AG20443 (cell line): ENCODE measurements at places on chromosomes 6 and 20.
A peak's percentile ranks its signal among the peaks of the same experiment; 100 is the strongest.

GRCh38 chr6:168871642-168872315, 381.9 kb downstream of the THBS2 start:
- DNase-seq, result no peak

DNA sequence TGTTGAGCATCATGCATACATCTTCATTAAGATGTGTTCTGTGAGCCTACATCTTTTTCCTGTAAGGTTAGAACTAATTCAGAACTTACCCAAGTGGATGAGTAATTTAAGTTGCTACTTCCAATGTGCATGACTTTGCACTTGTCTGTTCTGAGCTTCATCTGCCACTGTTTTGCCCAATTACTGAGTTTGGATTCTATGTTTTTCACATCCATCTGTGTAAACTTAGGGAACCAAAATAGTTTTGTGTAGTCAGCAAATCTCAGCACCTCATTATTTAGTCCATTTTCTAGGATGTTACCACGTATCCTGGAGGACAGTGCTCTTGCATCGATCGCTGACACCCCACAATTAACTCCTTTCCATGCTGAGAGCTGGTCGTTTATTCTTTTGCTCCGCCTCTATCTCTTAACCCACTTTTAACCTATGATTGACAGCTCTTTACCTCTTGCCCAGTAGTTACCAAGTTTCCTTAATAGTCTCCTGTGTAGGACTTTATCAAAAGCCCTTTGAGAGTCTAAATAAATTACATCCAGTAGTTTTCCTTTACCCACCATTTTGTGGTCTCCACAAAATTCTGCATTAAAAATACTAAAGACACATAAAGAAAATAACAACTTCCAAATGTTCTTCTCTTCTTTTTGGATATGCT, 44.2 kb upstream of the CITED2 start:
- no peak for DNase-seq

- peak; percentile 8 for DNase-seq
Measured at GRCh38 chr20:35571555-35571954, 29.7 kb downstream of the ERGIC3 start.

GRCh38 chr6:6602262-6602661, 13.7 kb downstream of the LY86 start:
- no peak for DNase-seq

DNA sequence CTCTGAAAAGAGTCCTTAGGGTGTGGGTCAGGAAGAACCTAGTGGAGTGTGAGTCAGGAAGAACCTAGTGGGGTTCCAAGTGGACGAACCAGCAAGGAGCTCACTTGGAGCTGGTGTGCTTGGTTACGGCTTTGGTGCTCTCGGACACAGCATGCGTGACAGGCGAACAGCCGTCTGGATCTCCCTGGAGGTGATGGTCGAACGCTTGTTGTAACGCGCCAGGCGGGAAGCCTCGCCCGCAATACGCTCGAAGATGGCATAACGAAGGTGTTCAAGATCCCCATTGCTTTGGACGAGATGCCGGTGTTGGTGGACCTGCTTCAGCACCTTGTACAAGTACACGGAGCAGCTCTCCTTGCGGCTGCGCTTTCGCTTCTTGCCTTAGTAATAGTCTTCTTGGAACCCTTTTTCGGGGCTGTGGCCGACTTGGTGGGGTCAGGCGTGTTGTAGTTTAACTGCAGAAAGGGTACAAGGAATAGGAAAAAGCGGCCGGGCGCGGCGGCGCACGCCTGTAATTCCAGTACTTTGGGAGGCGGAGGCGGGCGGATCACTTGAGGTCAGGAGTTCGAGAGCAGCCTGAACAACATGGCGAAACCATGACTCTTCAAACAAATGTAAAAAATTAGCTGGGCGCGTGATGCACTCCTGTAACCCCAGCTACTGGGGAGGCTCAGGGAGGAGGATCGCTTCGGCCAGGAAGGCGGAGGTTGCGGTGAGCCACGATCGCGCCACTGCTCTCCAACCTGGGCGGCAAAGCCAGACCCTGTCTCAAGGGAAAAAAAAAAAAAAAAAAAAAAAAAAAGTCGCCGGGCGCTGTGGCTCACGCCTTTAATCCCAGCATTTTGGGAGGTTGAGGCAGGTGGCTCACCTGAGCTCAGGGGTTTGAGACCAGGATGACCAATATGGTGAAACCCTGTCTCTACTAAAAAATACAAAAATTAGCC, 48.0 kb downstream of the OR2B2 start:
- peak; percentile 58 for DNase-seq

DNA sequence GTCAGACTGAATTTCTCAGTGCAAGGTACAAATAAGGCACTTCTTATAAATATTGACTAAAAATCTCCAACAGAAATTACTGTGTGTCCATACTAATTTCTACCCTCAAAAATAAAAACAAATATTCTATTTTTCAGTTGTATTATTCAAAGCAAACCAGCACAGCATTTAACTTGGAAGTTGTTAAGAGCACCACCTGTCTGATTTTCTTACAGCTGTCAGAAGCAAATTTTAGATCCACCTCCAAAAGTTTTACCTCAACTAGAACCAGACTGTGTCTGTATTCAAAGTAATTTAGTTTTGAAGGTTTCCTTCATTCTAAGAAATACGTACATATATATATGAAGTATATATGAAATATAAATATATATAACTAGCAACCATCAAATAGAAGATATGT, 1.2 kb downstream of the TRDN start:
- no peak for DNase-seq

- DNase-seq, result no peak
Measured at GRCh38 chr20:55557191-55557590, 448.1 kb downstream of the CBLN4 start.

DNA sequence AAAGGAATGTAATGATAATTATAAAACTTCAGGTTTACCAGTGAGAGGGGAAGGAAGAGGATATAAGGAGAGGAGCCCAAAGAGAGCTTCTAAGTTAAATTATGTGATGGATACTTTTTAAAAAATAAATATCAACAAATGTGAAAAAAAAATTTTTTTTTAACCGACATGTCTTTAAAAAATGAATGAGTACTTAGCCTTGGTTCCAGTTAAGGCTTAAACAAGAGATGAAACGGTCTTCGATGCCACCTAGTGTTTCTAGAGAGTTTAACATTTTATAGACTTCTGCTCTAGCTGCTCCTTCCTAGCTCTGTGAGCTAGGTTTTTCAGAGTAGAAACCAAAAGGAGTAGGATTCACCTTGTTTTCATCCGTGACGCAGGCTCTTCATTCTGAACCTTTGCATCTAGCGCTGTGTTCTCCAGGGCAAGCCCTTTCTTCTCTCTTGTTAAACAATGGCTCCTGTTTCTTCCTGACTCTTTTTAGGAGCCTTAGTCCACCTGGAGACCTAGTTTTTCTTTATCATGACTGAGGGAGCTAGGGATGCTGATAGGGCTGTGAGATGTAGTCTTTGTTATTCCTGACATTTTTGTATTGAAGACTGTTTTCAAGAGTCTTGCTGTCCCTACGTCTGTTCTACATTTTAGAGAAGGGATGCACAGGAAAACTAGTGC, 42.4 kb upstream of the GNRH2 start:
- DNase-seq, result peak; percentile 35

DNA sequence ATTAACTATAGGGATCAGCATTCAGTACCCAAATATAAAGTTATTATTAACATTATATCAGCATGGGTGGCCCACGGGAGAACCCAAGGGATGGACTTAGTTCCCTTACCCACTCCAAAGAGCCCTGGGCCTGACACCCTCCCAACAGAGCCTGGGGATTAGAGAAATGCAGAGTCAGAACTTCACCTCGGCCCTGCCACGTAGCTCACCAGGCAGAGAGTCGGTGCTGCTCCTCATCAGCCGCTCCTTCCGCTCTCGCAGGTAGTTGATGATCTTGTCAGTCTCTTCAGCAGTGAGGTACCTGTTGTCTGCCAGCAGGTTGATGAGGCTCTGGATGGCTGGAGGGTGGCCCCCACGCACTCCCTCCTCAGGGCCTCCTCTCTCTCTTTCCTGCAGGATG, 26.6 kb downstream of the NCOA5 start:
- no peak for DNase-seq

GRCh38 chr6:162056061-162056460, 671.5 kb downstream of the PRKN start:
- DNase-seq, result no peak

- no peak for DNase-seq
Measured at GRCh38 chr6:107354451-107354850, 104.9 kb downstream of the PDSS2 start.

- DNase-seq, result no peak
Measured at GRCh38 chr20:57475388-57476083, 49.4 kb downstream of the CTCFL start.

DNA sequence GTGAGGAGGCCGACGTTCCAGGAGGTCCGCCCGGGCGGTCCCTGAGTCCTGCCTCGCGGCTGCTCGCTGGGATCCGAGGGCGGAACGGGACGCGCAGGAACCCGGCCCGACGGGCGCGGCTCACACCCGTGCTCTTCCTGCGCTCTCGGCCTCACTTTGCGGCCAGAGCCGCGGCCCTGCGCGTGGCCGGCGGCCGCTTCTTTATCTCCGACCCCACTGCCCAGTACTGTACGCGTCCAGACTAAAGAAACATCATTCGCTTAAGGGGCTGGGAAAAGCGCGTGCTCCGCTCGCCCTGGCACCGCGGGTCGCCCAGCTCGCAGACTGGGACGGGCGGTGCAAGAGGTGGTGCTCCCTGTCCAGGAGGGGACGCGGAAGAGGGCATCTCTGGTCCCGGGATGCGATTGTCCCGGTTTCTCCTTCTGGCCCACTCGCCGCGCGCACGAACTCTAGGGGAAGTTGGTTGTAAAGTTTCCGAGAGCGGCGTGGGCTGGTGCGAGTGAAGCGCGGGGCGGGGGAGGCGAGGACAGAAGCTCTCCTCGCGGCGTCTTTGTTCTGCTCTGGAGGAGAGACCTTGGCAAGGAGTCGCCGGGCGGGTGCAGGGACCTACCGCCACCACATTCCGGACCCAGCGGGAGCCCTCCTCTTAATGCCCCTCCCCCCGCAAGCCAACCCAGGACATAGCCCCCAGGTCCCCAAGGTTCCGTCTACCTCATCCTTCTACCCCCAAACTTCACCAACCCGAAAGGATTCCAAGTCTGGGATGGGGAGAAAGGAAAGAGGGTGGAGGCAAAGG, 71.0 kb downstream of the SOX4 start:
- DNase-seq, result peak; percentile 51

GRCh38 chr20:47118641-47119040, 224.0 kb downstream of the EYA2 start:
- DNase-seq, result no peak

- DNase-seq, result peak; percentile 49
Measured at GRCh38 chr6:26613689-26614683, 17.2 kb downstream of the ABT1 start.

GRCh38 chr6:56399672-56400263, 152.4 kb upstream of the COL21A1 start:
- no peak for DNase-seq

- DNase-seq, result no peak
Measured at GRCh38 chr20:37956107-37956585, 53.2 kb downstream of the VSTM2L start.

DNA sequence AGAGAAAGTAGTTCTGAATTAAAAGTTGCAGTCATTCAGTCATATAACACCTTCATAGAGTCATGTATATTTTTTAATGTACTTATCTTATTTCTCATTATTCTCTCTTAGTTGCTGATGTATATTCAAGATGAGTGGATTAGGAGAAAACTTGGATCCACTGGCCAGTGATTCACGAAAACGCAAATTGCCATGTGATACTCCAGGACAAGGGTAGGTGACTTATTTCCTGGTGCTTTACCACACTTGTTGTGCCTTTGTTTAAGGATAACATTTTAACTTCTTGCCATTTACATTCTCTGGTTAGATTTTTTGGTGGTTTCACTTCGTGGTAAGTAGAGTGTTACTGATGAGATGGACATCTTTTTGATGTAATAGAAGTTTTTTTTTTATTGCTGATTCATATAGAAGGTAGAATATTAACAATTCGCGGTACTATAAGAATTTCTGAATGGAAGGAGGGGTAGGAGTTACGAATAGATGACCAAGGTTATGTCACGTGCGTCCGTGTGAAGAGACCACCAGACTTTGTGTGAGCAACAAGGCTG, 120.5 kb downstream of the NCOA3 start:
- DNase-seq, result no peak

GRCh38 chr6:121830736-121831135, 395.3 kb downstream of the GJA1 start:
- DNase-seq, result peak; percentile 25

DNA sequence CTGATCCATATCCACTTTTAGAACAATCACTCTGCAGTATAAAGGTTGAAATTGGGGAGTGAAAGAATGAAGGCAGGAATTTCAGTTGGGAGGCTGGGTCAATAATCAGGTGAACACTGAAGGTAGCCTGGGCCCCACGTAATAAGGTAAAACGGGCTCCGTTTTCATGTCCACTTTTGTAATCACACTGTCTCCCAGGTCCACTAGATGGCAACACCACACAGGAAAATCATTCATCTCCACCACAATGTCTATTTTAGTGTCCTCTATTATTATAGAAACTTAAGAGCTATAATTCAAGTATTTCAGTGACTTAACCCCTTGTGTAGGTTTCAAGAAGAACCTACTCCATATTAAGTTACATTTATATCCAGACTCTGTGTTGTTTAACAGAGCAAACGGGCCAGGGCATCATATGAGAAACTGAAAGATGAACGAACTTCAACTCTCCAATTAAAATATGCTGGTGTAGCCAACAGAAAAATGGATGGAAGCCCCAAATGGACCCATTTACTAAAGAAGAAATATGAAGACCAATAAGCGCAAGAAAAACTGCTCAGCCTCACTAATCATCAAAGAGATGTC, 45.9 kb upstream of the MC3R start:
- DNase-seq, result peak; percentile 38

GRCh38 chr6:84447651-84448050, 220.2 kb upstream of the CEP162 start:
- DNase-seq, result no peak

DNA sequence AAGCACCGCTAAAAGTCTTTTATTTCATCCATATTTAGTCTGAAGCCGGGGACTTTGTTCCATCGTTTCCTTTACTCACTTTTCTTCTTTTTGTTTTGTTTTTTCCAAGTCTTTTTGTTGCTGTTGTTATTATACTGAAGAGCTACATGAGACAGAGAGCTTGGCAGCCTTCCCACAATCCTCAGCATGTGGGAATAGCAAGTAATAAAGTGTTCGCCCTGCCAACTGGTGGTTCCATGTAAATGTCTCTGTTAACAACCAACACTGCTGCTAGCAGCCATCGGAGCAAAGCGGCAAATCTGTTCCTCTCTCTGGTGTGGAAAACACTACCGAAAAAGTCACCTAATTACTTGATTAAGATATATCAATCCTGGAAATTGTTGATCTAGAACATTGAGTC, 437.8 kb upstream of the ID4 start:
- DNase-seq, result peak; percentile 20

DNA sequence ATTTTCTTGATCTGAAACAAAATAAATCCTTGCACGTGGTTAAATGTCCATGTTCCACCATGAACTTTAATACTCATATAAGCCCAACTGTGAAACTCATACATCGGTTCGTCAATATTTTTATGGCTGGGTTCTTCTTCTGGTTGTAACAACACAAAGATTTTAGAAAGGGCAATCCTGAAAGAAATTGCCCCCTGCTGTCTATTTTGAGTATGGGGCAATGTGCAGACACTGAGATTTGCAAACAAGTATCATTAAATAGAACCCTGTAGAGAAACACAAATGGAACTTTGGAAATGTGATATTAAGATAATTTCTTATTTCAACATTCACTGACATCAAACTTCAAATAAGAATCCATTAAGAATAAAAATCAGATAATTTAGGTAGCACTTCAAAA, 80.2 kb upstream of the PHACTR1 start:
- no peak for DNase-seq

- no peak for DNase-seq
Measured at GRCh38 chr20:18092890-18093289, 35.2 kb upstream of the OVOL2 start.

- no peak for DNase-seq
Measured at GRCh38 chr6:125046107-125046925, 84.1 kb downstream of the RNF217 start.

- no peak for DNase-seq
Measured at GRCh38 chr6:25641940-25642666, 9.9 kb upstream of the SCGN start.
